ENCODE measurements at places on chromosomes 16 and 17. TPM values are rescaled to one million over a fixed set of nuclear protein-coding genes. Genes with fewer than 3 reads are reported as not detected.

DNA sequence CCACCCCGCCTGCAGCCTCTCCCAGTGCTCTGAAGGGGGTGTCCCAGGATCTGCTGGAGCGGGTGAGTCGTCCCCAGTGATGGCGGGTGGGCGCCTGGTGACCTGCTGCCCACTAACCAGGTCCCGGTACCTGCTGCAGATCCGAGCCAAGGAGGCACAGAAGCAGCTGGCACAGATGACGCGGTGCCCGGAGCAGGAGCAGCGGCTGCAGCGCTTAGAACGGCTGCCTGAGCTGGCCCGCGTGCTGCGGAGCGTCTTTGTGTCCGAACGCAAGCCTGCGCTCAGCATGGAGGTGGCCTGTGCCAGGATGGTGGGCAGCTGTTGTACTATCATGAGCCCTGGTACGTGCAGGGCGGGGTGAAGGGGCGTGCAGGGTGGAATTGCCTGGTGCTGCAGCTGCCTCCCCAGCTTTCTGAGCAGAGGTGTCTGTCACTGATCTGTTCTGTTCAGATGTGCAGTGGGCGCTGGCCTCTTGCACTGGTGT, 3.6 kb downstream of the CDT1 start:
- DNase-seq = no peak
- H3K4me3 ChIP-seq = no peak overlapping the region
- peaks cover 38% of the 10 kb centered on the region for H3K36me3 ChIP-seq

GRCh38 chr17:30031214-30031869, 85.3 kb upstream of the NSRP1 start:
- H3K36me3 ChIP-seq = no peaks in the 10 kb centered on the region
- H3K27ac ChIP-seq = no peak overlapping the region
- DNase-seq = no peak
- H3K4me3 ChIP-seq = no peak overlapping the region
- no peaks in the 10 kb centered on the region for H3K4me1 ChIP-seq

DNA sequence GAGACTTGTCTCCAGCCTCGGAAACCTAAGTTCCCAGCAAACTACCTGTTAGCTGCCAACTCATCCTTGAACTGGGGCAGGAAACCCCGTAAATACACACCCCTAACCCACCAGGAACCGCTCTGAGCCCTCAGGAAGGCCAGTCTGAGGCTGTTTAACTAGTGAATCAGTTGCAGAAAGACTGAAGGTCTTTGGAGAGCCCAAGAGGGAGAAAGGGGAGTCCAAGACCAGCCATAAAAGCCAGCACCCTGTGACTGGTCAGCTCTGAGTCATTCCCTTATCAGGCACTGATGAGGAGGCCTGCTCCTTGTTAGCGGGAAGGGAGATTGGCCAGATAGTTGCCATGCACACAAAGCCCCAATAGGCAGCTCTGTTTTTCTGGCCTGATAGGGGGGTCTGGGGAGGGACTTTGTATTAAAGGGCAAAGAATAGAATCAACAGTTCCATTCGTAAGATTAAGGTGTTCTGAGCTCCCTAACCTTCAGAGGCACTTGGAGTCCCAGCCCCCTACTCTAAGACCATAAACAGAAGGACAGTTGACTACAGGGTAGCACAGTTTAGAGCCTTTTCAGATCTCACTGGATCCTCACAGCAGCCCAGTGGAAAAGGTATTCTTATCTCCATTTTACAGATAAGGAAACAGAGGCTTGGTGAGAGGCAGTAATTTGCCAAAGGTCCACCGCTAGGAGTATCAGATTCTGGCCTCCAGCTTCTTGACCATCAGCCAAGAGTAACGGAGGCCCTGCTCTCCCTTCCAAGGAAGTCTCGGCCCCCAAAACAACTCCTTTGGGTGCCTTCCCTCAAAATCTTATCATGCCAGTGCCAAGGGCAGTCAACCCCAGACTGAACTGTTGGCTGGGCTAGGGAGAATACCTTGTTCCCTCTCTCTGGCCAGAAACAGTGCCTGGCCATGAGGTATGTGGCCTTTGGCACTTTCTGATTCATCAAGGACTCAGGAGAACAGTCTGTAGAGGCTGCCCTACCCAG, 2.2 kb upstream of the KRT19 start:
- no peaks in the 10 kb centered on the region for H3K27me3 ChIP-seq
- no peak overlapping the region for H3K4me3 ChIP-seq
- H3K4me1 ChIP-seq = peaks cover 13% of the 10 kb centered on the region
- no peak for DNase-seq

GRCh38 chr17:6299275-6299674, 135.6 kb downstream of the AIPL1 start:
- no peak for DNase-seq
- no peak overlapping the region for H3K27ac ChIP-seq
- no peaks in the 10 kb centered on the region for H3K36me3 ChIP-seq
- no peaks in the 10 kb centered on the region for H3K4me1 ChIP-seq
- H3K27me3 ChIP-seq = no peaks in the 10 kb centered on the region
- H3K4me3 ChIP-seq = no peak overlapping the region

DNA sequence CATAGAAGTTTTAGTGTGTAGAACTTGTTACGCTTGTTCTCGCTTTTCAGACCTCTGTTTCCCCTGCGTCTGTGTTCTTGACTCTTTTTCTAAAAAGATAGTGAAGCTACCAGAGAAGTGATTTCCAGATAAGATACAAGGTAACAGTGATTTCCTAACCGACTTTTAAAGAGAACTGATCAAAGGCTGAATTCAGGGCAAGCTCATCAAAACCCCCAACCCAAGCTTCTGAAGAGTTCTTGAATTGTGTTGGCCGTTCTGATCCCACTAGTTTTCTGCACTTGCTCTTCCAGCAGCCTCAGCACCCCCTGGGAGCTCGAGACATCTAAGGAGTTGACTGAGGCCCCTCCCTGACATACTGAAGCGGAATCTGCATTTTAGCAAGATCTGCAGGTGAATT, 12.7 kb upstream of the NSMCE1 start:
- H3K27ac ChIP-seq = no peak overlapping the region
- no peak for DNase-seq

DNA sequence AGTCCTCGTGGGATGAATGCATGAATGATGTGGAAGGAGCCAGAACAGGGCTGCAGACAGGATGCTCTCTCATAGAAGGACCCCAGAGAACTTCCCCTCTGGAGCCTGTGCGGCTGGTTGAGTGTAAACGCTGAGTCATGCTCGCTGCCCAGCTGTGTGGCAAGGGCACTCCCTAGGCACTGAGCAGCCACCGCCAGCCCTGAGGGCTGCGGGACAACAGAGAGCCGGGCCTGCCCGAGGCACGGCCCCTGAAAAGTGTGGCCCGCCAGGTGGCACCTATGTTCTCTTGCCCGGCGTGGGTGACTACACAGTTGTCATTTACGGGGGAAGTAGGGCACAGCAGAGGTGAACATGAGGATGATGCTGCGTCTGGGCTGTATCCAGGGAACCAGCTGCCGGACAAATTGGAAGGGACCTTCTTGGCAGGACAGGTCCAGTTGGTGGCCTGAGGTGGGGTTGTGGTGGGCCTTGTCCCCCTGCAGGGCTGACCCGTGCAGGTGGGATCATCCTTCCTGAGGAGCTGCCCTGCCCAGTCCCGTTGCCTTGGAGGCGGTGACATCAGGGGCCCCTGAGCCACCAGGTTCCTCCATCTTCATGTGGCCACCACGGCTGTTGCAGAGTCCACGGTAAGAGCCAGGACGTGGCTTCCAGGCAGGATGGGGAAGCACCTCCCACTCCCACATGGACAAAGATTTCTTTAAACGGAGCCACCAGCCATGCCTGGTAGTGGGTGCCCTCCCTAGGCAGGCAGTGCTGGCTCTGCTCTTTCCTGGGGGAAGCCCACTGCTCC, 94.8 kb upstream of the CBX4 start:
- no peak for DNase-seq
- peaks cover 2% of the 10 kb centered on the region for H3K27me3 ChIP-seq
- H3K27ac ChIP-seq = no peak overlapping the region
- no peak overlapping the region for H3K4me3 ChIP-seq

RHBDL3 gene
- polyA plus RNA-seq = 15.9 TPM
